ENCODE measurements at places on chromosomes 12 and 14.

DNA sequence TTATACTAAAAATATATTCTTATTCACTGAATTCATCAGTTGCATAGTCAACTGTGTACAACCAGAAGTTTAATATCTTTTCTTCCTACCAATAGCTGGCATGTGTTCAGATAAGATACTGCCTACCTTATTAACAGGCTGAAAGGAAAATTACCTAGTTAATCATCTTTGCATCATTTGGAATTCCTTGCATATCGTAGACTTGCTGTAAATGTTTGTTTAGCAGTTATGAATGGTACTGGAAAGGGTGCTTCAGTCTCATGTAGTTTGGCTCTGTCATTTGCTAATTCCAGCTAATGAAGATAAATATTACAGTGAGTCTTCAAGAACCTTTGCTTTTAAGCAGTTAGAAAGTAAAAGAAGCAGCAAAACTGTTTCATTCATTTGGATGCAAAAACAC lies 84.4 kb downstream of the PPHLN1 start:
- no peak for DNase-seq

- DNase-seq, result no peak
Measured at GRCh38 chr12:91746976-91747375, 398.7 kb downstream of the BTG1 start.

GRCh38 chr12:127928615-127929571 lies 338.1 kb upstream of the TMEM132C start:
- DNase-seq, result no peak

- DNase-seq, result no peak
Measured at GRCh38 chr12:795305-795704, 42.9 kb downstream of the WNK1 start.

GRCh38 chr12:64609536-64610078 lies 688 bp upstream of the RASSF3 start:
- no peak for DNase-seq

DNA sequence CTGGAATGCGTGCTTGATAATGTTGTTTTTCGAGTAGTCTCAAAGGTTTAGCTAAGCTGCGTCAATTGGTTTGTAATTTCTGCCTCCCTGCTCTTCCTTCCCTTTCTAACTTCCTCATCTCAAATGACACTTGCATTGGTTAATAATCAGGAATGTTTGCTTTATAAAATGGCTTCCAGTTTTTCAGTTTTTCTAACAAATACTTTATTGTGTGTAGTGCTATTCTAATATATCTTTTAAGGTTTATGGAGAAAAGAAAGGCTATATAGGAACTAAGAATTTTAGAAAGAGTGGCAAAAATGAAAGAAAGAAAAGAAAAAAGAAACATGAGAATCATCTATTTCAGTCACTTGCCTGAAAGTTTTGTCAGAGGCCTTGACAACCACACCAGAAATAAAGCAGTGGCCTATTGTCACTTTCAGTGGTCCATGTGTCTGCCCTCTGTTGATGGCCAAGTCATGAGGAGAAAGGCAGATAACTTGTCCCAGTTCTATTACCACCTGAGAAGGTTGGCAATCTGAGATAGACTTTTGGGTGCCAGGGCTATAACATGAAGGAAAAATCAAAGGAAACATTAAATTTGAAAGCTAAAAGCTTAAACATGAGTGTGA lies 221.9 kb upstream of the KITLG start:
- DNase-seq, result no peak

DNA sequence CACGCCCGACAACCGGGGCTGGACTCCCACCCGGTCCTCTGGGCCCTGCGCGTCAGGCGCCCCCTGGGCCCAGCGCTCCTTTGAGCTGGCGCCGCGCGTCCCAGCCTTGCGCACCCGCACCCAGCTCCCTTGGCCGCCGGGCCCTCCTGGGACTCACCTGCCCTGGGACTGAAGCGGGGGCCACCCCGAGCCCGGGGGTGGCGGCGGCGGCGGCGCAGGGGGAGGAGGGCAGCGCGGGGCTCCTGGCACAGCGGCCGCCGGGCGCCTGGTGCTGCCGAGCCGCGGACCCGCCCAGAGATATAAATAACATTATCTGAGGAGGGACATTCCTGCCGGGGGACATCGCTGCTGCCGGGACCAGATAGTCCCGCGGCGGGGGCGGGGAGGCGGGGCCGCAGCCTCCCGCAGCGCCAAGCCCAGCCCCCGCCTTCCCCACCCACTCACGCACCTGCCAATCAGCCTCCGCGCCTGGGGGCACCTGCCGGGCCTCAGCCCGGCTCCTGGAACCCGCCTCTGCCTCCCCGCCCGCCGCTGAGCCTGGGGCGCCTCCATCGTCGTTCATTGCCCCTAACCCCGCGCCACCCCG lies at the start of gene SPTB:
TSS of gene SPTB (minus strand) at position 273 of the 586 bp plus-strand sequence. CDS start 56,813 bp downstream, outside the sequence.
- peak; percentile 22 for DNase-seq

Data from stimulated activated effector memory CD8-positive, alpha-beta T cell treated with anti-CD3 and anti-CD28 coated beads, Interleukin-12 subunit alpha, Interleukin-12 subunit beta, amount 100 ng/mL, for 72 hours (primary cell).